ENCODE measurements at places on chromosomes 4 and X. TPM values are rescaled to one million over a fixed set of nuclear protein-coding genes. Genes with fewer than 3 reads are reported as not detected.

The TMSB15B gene
- polyA plus RNA-seq, result 9.0 TPM

The CSN1S1 gene
- not detected for polyA plus RNA-seq

The ETDB gene
- not detected for polyA plus RNA-seq

DNA sequence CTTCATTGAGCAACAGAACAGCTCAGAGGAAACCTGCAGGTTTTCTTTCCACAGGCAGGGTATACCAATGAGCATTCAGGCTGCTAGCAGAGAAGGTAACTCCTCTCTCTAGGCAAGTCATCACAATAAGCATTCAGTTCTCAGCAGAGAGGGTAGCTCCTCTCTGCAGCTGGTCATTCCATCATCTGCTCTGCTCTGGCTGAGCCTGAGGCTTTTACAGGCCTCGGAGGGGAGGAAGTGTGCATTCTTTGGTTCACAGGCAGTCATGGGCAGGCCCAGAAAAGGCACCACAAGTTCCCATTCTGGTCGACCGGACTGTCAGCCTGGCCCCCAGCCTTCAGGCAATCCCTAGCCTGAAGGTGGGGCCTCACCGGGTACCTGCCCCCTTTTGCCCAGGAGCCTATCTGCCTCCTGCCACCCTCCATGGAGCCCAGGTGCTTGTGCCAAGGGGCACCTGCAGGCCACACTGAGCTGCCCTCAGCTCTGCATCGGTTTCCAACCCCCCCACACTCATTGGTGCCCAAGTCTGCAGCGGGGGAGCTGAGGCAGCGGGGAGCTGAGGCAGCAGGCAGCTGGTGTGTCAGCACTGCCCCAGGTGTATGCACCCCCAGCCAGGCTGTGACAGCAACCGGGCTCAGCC is 83.1 kb downstream of the PRDM5 start:
- no peak for DNase-seq
- H3K4me3 ChIP-seq, result no peak overlapping the region
- H3K27ac ChIP-seq, result no peak overlapping the region
- peaks cover 3% of the 10 kb centered on the region for H3K4me1 ChIP-seq
- no peaks in the 10 kb centered on the region for H3K36me3 ChIP-seq

- no peaks in the 10 kb centered on the region for H3K4me1 ChIP-seq
- no peaks in the 10 kb centered on the region for H3K27me3 ChIP-seq
- DNase-seq, result no peak
- no peak overlapping the region for H3K4me3 ChIP-seq
- H3K36me3 ChIP-seq, result peaks cover 18% of the 10 kb centered on the region
Observed at GRCh38 chr4:113512880-113513279, 248.7 kb downstream of the CAMK2D start.

GRCh38 chrX:10633722-10634121 is 13.3 kb upstream of the MID1 start:
- H3K27ac ChIP-seq, result peak overlapping the region; percentile 74
- H3K27me3 ChIP-seq, result no peaks in the 10 kb centered on the region
- no peak overlapping the region for H3K4me3 ChIP-seq
- H3K36me3 ChIP-seq, result no peaks in the 10 kb centered on the region
- H3K4me1 ChIP-seq, result peaks cover 10% of the 10 kb centered on the region

DNA sequence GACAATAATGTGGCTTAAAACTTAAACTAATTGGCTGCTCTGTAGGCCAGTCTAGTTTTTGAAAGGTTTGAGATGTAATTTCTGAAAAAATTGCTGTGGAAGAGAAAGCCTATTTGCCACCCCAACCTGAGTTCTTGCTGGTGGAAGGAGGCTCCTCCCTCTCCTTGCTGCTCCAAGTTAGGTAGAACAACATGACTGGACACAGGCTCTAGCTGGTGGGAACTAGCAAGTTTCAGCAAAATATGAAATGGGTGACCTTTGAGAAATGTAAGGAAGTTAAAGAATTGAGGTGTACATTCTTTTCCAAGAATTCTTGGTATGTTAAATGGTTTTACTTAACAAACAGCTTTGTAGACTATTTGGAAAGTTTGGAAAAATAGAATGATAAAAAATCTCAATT is 8.0 kb downstream of the RPL34 start:
- no peak for DNase-seq
- peaks cover 52% of the 10 kb centered on the region for H3K36me3 ChIP-seq
- H3K4me1 ChIP-seq, result no peaks in the 10 kb centered on the region
- H3K27ac ChIP-seq, result peak overlapping the region; percentile 59
- no peaks in the 10 kb centered on the region for H3K27me3 ChIP-seq

The PDE5A gene
- polyA plus RNA-seq, result 71.5 TPM

The P2RY8 gene
- polyA plus RNA-seq, result not detected

DNA sequence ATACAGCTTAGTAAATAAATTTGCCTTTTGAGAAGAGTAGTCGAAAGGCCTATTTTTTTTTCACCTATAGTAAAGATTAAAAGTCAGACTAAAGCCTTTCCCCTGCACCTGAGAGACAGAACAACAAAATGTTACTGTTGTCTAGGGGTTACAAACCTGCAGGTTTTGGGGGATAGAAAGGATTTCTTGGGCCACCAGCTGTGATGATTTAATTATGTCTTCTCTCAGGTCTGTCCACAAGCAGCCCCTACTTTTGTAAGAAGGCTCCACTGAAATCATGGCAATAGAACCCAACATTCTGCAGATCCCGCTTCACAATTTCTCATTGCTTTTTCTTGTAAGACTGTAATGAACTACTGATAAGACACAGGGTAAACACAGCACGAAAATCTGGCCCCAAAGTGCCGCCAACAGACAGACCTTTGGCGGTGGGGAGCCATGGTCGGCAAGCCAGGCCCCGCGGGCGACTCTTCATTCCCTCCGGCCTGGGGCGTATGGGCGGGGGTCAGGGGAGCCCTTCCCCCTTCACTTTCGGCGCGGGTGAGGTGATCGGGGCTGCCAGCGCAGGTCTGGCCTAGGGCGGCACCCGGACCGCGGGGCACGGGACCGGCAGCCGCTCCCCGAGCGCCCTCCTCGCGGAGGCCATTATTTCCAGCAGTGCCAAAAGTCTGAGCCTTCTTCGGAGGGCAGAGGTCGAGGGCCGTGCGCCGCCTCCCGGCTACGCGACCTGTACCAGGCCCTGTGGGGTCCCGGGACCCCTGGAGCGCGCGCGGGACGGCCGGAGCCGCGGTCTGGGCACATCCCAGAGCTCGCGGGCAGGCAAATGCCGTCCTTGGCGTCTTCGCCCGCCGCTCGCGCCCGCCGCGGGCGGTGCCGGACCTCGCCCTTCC is 812 bp upstream of the KDM6A start:
- peak overlapping the region; percentile 76 for H3K27ac ChIP-seq
- no peaks in the 10 kb centered on the region for H3K36me3 ChIP-seq
- peak overlapping the region; percentile 81 for H3K4me3 ChIP-seq
- peak; percentile 18 for DNase-seq
- H3K4me1 ChIP-seq, result no peaks in the 10 kb centered on the region

DNA sequence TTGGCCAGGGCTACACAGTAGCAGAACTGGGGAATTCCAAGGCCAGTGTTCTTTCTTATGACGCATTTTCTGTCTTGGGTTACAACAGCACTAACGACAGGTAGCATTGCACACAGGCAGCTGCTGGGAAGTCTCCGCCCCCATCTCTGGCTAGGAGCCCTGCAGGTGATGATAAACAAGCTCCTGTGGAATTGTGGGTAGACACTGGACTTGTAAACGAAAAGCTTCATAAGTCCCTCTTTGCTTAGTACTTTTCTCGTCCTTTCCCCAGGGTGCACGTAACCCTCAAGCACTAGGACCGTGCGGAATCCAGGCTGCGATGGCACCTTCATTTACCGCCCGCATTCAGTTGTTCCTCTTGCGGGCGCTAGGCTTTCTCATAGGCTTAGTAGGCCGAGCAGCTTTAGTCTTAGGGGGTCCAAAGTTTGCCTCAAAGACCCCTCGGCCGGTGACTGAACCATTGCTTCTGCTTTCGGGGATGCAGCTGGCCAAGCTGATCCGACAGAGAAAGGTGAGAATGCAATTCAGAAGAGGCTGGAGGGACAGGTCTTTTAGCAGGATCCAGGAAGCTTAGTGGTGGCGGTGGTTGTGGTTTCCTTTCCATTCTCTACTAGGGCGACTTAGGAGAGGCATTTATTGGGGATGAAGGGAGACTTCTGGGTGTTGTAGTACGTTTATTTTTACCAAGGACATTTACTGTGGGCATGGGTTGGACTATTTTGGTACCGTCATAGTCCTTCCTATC is at the start of gene FAAH2:
FAAH2 (plus strand) TSS at position 200 of the 745 bp plus-strand sequence; CDS start at position 320, 120 bp downstream.
- H3K27ac ChIP-seq, result no peak within 1 kb of the TSS
- H3K4me1 ChIP-seq, result no peaks in the 10 kb centered on the region
- no peak for DNase-seq
- H3K4me3 ChIP-seq, result no peak within 1 kb of the TSS
- H3K27me3 ChIP-seq, result no peaks in the 10 kb centered on the region

GRCh38 chr4:34198966-34199365 is 2045.3 kb downstream of the ARAP2 start:
- no peak overlapping the region for H3K4me3 ChIP-seq

DNA sequence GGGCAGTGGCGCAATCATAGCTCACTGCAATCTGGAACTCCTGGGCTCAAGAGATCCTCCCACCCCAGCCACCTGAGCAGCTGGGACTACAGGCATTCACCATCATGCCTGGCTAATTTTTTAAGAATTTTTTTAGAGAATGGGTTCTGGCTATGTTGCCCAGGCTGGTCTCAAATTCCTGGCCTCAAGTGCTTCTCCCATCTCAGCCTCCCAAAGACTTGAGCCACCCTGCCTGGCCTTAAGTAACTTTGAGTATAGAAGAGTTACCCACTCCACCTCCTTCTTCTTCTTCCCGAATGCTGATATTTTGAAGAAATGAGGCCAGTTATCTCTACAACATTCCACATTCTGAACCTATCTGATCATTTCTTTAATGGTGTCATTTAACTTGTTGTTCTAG is 72.4 kb upstream of the WWC2 start:
- peaks cover 40% of the 10 kb centered on the region for H3K27me3 ChIP-seq
- no peak overlapping the region for H3K4me3 ChIP-seq
- no peaks in the 10 kb centered on the region for H3K36me3 ChIP-seq
- no peaks in the 10 kb centered on the region for H3K4me1 ChIP-seq
- no peak for DNase-seq

DNA sequence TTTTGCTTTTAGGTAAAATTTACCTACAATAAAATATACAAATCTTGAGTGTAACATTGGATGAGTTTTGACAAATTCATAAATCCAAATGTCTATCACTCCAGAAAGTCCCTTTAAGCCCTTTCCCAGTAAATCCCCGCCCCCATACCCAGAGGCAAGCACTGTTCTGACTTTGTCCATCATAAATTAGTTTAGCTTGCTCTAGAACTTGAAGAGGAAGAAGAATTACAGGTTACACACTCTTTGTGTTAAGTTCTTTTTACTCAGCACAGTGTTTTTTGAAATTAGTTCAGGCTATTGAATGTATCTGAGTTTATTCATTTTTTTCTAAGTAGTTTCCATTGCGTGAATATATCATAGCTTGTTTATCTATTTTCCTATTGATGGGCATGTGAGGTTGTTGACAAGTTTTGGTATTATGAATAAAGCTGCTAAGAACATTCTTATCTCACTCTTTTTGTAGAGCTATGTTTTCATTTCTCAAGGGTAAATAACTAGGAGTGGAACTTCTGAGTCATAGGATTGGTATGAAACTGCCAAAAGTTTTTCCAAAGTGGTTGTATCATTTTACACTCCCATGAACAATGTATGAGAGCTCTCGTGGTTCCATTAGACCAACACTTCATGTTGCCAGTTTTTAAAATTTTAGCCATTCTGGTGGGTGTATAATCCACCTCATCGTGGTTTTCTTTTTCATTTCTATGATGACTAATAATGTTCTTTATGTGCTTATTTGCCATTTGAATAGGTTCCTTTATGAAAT is 22.4 kb upstream of the HPSE start:
- H3K4me1 ChIP-seq, result peaks cover 6% of the 10 kb centered on the region
- peak overlapping the region; percentile 76 for H3K27ac ChIP-seq
- peak; percentile 91 for DNase-seq
- no peaks in the 10 kb centered on the region for H3K36me3 ChIP-seq
- H3K27me3 ChIP-seq, result no peaks in the 10 kb centered on the region

The SPARCL1 gene
- not detected for polyA plus RNA-seq

GRCh38 chrX:50386520-50386919 is 84.1 kb downstream of the DGKK start:
- DNase-seq, result no peak
- no peaks in the 10 kb centered on the region for H3K36me3 ChIP-seq
- H3K4me1 ChIP-seq, result no peaks in the 10 kb centered on the region
- no peak overlapping the region for H3K4me3 ChIP-seq

The ARHGEF38 gene
- polyA plus RNA-seq, result not detected

DNA sequence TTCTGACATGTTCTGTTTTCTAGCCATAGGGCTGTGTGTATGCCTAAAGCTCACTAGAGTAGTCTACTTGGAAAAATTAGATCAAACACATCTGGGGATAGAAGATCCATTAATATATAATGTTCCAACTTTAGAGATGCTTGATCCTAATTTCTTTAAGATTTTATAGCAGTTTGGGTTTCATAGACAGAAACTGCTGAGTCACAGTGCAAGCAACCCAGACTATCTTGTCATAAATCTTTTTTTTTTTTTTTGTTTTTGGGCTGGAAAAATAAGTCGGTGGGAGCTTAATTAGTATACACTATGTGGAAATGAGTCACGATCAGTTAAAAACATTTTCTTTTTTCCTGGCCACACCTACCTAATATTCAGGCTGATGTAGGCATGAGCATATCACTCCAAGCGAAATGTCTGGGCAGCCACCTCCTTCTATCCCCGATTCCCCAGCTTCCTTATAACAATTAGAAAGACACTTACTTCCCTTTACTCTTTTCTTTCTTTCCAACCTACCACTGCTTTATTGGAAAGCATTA is 58.2 kb upstream of the CASK start:
- H3K27me3 ChIP-seq, result peaks cover 2% of the 10 kb centered on the region
- H3K36me3 ChIP-seq, result no peaks in the 10 kb centered on the region
- DNase-seq, result no peak
- H3K4me1 ChIP-seq, result no peaks in the 10 kb centered on the region
- no peak overlapping the region for H3K27ac ChIP-seq

DNA sequence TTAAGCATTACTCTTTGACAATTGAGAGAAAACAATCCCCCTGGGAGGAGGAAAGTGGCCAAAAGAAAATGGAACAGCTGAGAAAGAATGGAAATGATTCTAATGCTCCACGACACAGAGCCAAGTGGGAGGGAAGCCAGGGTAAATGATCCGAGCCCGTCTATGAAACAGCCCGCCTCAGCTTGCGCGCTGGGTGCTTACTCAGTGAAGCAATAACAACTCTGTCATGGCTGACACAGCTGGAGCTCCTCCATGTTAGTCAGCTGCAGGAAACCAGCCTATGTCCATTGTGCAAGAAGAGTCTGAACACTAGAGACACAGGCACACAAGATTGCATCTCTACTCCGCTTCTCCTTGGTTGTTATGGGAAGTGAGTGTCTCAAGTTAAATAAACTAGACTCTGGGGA is 19.3 kb downstream of the NOA1 start:
- peaks cover 5% of the 10 kb centered on the region for H3K36me3 ChIP-seq
- DNase-seq, result peak; percentile 100
- no peak overlapping the region for H3K4me3 ChIP-seq
- H3K4me1 ChIP-seq, result 0 out of 2 replicates have a peak, but pooled peaks cover 2% of the 10 kb centered on the region

The P2RY10 gene
- not detected for polyA plus RNA-seq

The TXK gene
- not detected for polyA plus RNA-seq

Measured in IMR-90 (cell line).